Left lung (tissue), 14 donors: ENCODE measurements at places on chromosomes 4 and X.

GRCh38 chr4:133550436-133550835, 401.3 kb downstream of the PCDH10 start:
- DNase-seq, result no peak

GRCh38 chrX:74450803-74451449, 29.6 kb downstream of the SLC16A2 start:
- DNase-seq, result no peak

GRCh38 chr4:1512738-1513660, 106.8 kb upstream of the NKX1-1 start:
- DNase-seq, result no peak

GRCh38 chr4:187541666-187542065, 453.9 kb upstream of the ZFP42 start:
- no peak for DNase-seq

DNA sequence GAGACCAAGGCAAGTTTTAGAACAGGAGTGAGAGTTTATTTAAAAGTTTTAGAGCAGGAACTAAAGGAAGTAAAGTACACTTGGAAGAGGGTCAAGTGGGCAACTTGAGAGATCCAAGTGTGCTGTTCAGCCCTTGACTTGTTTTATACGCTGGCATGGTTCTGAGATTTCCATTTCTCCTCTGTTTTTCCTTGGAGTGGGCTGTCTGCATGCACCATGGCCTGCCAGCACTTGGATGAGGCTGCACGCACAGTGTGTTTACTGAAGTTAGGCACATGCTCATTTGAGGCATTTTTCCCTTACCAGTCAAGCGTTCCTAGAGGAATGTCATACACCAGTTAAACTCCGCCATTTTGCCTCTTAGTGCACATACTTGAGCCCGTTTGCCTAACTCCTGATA, 8.7 kb upstream of the ZNF674 start:
- peak; percentile 50 for DNase-seq

GRCh38 chrX:72100051-72100755, 31.5 kb downstream of the RTL5 start:
- no peak for DNase-seq
